EH (cell line): ENCODE measurements at places on chromosomes 12 and 14.

DNA sequence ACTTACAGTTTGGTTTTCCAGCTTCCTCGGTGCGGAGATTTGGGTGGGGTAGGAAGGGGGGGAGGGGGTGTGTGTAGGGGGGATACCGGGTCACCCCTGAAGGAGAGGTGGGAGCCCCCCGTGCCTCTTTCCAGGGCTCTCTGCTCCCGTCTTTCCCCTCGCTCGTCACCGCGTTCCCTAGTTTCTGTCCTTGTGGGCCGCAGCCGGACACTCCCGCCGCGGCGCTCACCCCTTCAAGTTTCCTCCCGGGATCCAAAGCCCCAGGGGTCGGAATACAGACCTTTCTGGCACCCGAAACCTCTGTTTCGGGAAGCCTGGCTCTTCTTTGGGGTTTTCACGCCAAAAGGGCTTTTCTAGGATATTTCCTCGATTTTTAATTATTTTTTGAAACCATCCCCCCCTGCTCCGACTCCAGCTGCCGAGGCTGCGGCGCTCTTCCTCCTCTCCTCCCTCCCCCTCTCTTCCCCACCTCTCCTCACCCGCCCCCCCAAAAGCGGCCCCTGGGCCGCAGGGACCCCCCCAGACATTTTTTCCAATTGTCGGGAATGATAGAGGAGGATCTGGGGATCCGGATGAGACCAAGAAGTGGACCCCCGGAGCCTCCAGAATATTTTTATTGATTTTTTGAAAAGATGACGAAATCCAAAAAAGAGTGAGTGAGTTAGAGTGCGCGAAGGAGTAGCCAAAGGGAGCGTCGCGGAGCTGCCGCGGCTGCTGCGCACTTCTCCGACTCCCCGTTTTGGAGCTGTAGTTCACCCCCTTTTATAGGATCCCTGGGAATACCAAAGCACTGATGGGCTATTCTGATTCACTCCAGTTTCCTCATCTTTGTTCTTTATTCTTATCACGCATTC is 1.7 kb downstream of the CCND2 start:
- DNase-seq = peak; percentile 8

GRCh38 chr14:38248321-38249028 is 7.4 kb downstream of the CLEC14A start:
- DNase-seq = peak; percentile 22

DNA sequence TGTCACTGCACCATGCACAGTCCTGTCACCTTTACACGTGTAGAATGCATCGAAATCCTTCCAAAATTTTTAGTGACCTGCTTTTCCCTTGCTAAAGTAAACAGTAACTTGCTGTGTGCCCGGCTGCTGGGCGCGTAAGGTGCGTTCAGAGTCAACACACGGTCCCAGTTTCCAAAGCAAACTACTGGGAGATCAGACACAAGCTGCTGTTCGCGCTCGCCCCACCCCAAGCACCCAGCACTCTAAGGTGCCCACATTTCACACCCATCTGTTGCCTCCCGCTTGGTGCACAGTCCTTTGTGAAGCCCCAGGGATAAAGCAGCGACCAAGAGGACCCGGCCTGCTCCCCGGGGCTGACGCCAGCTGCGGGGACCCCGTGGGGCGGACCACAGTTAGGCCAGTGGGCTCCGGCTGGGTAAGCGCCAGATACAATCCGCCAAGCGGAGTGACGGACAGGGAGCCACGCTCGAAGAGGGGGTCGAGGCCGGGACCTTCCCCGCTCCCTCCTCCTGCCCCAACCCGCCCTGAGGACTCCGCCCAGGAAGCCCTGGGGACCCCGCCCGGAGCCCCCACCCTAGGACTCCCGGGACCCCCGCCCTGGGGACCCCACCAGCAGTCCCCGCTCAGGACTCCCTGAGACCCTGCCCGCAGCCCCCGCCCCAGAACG is 633 bp downstream of the STX2 start:
- DNase-seq = peak; percentile 40

- no peak for DNase-seq
These were observed 31.7 kb downstream of the FUT8 start for GRCh38 chr14:65444230-65444629.

GRCh38 chr14:81329640-81330381 is 70.3 kb downstream of the STON2 start:
- no peak for DNase-seq

DNA sequence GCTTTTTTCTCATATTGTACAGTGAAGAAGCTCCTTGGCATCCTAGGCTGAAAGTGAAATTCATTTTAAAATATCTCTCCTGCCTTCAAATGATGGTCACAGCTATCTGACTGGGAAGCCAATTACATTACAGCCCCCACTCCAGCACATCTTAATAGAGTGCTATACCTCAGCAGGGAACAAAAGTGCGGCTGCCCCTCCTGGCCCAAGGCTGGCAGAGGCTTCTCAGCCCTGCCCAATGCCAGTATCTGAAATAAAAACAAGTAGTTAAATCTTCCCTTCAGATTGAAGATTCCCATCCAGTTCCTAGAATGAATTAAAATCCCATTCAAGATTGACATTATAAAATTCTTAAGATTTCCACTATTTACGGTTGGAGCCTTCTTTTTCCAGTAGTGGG is 54.9 kb upstream of the GNG2 start:
- no peak for DNase-seq

DNA sequence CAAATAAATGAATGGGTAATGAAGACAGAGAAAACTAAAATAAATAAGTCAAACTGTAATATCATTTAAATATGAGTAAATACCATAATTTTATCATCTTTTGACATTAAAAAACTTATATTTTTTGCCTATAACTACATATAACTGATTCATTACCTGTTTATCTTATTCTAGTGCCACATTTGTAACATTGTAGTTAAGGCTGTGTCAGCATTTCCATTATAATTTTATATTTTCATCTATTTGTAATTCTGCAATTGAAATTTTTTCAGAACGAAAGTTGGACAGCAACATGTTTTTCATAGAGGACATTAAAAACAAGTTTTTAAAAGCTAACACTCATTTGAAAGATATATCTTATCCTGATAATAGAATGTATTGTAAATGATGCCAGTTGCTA is 1286.5 kb downstream of the LRFN5 start:
- DNase-seq = no peak

GRCh38 chr12:22981711-22982110 is 356.7 kb downstream of the ETNK1 start:
- DNase-seq = peak; percentile 49

- DNase-seq = peak; percentile 74
These were observed 124.4 kb downstream of the RPS29 start for GRCh38 chr14:49461529-49462401.

DNA sequence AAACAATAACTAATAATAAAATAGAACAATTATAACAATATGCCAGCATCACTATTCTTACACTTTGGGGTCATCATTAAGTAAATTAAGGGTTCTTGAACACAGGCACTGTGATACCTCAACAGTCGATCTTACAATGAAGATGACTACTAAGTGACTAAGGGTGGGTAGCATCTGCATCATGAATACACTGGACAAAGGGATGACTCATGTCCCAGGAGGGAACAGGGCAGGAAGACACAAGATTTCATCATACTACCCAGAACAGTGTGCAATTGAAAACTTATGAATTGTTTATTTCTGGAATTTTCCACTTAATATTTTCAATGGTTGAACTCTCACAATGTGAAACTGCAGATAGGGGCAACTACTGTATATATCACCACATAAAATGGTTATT is 19.7 kb downstream of the TSPAN19 start:
- DNase-seq = peak; percentile 72

DNA sequence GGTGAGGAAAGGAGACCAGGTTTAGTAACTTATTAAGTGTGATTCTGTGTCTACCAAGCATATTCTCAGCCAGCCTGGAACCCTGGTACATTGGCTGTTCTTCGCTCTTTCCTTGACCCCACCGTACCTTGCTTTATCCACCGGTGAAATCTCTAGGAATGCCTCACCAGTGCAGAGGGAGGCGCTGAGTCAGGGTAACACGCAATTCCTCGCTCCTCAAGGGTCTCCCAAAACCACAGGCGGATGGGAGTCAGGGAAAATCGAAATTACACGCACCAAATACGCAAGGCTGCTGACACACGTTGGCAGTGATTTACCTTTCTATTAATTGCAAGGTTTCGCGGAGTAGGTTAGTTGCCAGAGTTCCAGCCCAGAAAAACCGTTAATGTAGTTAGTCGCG is 845 bp downstream of the L3HYPDH start:
- peak; percentile 70 for DNase-seq

GRCh38 chr12:59142183-59142790 is 222.0 kb upstream of the LRIG3 start:
- DNase-seq = no peak

DNA sequence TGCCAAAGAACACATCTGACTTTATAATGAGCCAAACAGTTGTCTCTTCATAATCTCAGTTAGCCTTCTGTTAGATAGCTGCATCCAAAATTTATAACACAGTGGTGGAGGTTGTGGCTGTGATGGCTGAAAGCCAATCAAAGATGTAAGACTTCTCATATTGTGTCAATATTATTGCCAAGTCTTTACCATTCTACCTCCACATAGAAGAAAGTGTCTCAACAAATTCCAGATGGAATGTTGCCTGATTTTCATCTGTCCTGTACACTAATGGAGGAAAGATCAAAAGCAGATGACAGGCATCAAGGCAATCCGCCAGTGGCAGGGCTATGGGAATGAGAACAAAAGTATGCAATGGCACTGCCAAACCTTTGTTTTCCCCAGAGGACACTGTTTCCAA is 813.1 kb upstream of the NOVA1 start:
- DNase-seq = no peak

DNA sequence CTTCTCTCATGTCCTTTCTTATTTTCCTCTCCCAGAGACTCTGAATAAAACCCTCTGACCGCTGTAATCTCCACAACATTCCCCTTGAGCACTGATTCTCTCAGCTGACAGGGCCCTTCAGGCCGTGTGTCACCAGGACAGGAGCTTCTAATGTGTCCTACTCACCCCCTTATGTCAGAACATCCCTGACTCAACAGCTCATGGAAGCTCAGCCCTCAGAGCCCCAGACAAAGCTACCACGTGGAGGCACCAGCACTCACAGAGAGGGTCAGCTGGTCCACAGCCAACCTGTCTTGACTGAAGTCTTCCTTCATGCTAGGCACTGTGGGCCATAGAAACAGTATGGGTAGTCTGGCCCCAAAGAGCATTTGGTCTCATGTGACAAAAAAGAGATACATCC is 49.8 kb downstream of the SMUG1 start:
- DNase-seq = peak; percentile 51

- peak; percentile 94 for DNase-seq
These were observed at the start of gene R3HDM2 for GRCh38 chr12:57430931-57431566. Gene R3HDM2 (minus strand): TSS chr12:57431043. CDS start chr12:57310428, 120,615 bp downstream.

- DNase-seq = peak; percentile 67
These were observed 35.6 kb downstream of the KRT76 start for GRCh38 chr12:52741375-52742195.

GRCh38 chr12:49937639-49938300 is 12.8 kb upstream of the AQP2 start:
- no peak for DNase-seq

GRCh38 chr12:19288161-19288560 is 151.1 kb upstream of the AEBP2 start:
- DNase-seq = no peak
